CD4-positive, alpha-beta T cell treated with Interleukin-1 beta for 1 hour (primary cell): ENCODE measurements at places on chromosomes 6 and 20.

DNA sequence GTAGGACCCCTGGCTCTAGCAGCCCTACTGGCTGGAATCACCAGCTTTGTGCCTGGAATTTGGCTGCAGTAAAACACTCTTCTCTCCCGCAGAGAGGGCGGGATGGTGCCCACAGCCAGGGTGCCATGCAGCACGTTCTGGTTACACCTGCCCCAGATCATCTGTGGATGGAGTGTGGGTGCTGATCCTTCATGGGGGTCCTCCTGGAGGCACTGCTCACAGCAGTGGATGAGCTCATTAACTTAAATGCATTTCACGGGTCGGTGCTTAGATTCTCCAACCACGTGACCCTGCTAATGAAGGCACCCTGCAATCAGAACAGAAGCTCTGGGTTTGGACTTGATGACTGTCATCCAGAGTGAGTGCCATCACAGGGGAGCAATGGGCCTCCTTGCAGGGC is 138.6 kb upstream of the AFDN start:
- no peak for DNase-seq

- DNase-seq, result no peak
Observed at GRCh38 chr6:163533443-163533842, 118.9 kb downstream of the QKI start.

DNA sequence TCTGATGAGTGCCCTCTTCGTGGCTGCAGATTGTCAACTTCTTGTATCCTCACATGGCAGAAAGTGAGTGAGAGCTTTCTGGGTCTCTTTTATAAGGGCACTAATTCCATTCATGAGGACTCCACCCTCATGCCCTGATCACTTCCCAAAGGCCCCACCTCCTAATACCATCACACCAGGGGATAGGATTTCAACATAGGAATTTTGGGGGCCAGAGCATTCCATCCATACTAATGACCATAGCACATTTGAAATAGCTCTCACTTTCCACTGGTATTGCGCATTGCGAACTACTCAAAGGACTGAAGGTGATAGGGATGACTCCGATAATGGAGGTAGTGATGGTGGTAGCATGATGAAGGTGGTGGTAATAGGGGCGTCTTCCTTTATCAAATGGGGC is 324.3 kb downstream of the PRL start:
- no peak for DNase-seq

- DNase-seq, result no peak
Observed at GRCh38 chr6:88374553-88374952, 208.4 kb upstream of the CNR1 start.

- no peak for DNase-seq
Observed at GRCh38 chr6:96604420-96604819, 41.5 kb downstream of the FHL5 start.

DNA sequence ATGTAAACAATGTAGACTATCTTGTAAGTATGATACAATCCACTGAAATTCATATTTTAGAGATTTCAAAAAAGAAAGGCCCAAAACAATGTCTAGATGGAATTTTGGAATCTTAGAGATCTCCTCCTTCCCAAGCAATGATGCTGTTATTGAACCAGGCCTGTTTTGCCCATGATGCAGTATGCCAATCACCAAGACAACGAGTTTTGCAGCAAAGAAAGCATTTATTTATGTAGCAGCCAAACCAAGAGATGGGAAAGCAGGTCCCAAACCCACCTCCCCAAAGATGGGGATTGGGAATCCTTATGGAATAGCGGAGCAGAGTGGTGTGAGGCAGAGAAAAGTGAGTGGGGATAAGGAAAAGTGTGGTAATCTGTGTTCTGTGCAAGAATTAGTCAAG is 197.8 kb upstream of the NT5E start:
- DNase-seq, result no peak

GRCh38 chr6:78910591-78911171 is 43.3 kb downstream of the IRAK1BP1 start:
- no peak for DNase-seq

DNA sequence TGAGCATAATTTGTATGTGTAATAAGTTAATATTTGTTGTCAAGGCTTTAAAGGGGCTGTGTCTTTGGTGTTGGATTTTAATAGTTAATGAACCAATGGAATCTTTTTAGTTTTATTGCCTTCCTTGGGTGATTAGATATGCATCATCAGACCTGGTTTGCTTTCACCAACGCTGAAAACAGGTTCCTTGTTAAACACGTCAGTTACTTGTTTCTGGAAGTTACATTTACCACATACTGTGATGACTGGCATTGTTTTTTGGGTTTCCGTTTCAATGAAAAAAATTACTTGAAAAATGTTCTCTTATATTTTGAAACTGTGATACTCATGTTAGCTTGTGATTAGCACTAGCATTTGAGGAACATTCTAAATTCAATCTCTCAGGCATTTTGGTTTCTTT is 58.6 kb upstream of the RNF144B start:
- DNase-seq, result no peak

- DNase-seq, result no peak
Observed at GRCh38 chr20:32456869-32457478, 98.8 kb downstream of the ASXL1 start.

DNA sequence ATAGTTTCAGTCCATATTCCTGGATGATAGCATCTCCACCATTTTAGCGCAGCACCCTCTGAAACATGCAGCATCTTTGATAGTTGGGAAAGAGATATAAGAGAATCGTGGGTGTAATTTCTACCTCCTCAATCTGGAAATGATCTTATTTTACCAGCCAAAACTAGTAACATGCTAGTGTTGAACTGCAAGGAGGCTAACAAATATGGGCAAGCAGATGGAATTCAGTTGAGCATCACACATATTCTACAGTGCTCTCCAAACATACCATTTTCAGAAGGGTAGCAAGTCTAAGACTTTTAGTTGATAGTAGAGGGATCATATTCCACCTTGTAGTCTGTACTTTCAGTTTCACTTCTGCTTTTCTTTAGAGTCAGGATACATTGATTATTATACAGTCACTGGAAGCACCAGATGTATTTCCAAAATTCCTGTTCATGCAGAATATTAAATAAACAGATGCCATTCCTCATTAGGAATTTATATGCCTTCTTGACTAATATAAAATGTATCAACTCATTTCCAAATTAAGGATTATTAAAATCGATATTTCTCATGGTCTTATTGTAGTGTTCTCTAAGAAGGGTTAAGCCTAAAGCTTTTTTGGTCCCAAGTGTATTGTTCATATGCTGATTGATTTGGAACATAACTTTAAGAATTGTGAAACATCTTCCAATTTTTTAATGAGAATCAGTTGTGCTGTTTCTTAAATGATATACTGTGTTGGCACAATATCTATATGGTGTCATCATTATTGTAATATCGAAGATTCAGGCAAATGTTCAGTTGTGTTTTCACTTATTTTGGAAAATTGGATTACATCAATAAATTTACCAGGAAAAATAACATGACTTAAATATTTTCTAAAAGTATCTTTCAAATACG is 362.0 kb downstream of the CENPW start:
- DNase-seq, result no peak

GRCh38 chr20:12305188-12305950 is 387.7 kb downstream of the BTBD3 start:
- DNase-seq, result no peak

- DNase-seq, result peak; percentile 90
Observed at GRCh38 chr6:166488076-166488685, 98.3 kb downstream of the RAMACL start.

DNA sequence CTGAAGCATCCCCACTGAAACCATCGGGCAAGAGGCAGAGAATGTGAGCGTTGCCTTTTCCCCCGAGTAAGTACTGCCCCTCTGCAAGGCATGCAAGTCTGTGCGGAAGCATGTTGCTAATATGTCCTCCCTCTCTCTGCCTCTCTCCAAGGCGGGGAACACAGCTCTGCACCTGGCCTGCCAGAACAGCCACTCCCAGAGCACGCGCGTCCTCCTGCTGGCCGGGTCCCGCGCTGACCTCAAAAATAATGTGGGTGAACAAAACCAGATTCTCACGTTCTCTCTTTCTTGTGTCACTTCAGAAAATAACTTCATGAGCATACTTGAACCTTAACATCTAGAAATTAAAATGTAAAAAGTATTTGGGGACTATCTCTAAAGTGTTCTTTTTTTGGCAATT is 26.4 kb downstream of the LYRM2 start:
- DNase-seq, result no peak

DNA sequence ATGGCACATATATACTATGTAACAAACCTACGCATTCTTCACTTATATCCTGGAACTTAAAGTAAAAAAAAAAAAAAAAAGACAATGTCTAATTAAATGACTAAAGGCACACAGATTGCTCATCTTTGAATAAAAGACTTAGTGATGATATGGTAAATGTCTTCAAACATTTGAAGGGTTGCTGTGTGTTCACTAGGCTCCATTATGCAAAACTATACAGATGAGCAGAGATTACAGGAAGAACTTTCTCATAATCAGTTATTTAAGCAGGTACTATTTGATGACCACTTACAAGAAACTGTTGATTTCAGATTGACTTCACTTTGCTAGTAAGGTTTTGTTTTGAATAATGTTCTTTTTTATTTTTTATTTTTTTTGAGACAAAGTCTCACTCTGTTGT is 34.4 kb downstream of the DNAH8 start:
- DNase-seq, result no peak
